ENCODE measurements at places on chromosomes 5 and 9.

DNA sequence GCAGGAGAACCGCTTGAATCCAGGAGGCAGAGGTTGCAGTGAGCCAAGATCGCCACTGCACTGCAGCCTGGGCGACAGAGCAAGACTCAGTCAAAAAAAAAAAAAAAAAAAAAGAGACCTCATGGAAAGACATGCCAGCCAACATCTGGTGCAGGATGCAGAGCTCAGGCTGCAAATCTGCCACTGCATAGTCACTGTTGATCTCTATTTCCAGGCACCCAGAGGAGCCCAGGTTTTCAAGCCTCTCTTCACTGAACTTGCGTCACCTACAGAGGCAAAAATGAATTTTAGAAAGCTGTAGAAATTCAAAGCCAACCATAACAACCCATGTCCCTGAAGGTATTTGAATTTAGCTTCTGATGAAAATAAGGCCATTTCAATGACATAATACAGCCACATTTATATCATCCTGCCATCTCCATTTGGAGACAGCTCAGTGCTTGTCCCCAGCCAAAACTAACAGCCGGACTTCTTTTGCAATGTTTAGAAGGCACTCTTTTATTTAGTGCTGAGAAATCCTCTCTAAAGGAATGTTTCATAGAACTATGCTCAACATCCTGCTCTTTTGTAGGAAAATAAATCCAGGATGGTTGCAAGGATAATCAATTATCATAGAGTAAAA is 113.3 kb downstream of the SNX18 start:
- no peak for DNase-seq

DNA sequence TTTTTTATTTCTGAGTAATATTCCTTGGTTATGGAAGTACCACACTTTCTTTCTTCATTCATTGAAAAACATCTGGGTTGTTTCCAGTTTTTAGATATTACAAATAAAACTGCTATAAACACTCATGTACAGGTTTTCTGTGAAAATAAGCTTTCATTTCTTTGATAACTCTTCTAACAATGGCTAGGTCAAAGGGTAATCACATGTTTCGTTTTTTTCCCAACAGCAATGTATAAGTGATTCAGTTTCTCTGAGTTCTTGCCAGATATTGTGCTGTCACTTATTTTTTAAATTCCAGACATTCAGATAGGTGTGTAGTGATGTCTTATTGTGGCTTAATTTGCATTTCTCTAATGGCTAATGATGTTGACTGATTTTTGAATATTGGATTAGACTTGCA is 16.7 kb upstream of the TNPO1 start:
- no peak for DNase-seq

DNA sequence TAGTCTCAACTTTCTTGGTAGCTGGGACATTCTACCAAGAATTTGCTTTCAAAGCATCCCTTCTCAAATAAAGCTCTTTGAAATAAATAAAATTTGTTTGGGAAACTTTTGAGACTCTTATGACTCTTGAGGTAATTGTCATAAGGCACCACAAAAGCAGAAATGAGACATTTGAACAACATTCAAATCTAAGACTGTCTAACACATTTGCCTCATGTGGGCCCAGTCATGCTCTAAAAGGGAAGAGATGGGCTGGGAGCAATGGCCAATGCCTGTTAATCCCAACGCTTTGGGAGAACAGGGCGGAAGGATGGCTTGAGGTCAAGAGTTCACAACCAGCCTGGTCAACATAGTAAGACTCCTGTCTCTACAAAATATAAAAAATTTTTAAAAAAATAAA is 26.4 kb downstream of the SLC31A2 start:
- DNase-seq = no peak

DNA sequence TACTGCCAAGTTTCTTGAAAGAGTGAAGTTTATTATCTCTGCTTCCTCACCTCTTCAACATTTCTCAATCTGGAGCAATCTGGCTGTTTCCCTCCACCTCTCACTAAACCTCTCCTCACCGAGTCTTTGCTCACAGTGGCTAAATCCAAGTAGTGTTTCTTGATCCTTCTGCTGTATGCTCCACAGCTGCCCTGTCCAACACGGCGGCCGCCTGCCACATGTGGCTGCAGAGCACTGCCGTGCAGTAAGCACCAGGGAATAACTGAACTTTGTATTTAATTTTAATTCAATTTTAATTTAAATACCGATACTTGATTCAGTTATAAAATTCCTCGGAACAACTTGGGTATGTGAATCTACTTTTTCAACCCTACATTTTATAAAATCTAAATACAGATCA is 80.2 kb downstream of the FANCC start:
- DNase-seq = no peak

DNA sequence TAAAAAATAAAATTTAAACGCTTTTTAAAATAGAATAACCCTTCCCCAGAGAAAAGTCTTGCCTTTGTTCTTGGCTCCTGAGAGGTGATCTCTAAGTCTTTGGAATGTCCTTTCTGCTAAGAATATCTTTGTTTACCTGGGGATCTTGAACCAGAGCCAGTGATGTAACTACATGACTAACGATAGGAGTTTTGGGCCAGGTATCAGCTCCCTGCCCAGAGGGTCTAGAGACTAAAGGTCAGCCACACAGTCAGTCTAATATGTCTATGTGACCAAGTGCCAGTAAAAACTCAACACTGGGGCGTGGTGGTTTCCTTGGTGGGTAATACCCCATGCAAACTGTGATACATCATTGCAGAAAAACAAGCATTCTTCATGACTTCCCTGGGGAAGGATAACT is 1351.9 kb upstream of the C9orf72 start:
- no peak for DNase-seq

DNA sequence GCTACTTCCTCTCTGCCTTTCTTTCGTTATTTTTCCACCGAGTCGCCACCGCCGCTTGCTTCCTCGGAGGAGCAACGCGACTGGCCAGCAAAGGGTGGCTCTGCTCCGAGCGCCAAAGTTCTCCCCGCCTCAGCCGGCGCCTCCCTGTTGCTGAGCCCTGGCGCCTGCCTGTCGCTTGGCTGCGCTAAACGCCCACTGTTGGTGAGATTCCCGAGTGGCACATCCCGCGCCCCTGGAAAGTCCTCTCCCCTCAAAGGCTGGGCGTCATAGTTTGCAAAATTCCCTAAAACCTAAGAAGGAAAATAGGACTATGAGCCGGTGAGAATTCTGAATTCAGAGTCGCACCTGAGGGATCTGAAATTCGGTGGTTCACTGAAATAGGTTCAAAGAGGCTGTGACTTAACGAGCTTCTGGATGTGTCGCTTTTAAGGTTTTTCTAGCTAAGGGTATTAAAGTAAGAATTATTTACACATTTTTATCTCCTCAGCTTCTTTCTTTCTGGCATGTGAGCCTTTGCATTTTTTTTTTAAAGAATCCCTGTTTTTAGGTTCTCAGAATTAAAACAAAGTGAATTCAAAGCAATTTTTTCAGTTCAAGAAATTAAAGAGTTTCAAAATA is at the start of gene GRIN3A:
GRIN3A (minus strand) TSS at position 82 of the 618 bp plus-strand sequence. CDS start 668 bp downstream, outside the sequence.
- DNase-seq = peak; percentile 70

DNA sequence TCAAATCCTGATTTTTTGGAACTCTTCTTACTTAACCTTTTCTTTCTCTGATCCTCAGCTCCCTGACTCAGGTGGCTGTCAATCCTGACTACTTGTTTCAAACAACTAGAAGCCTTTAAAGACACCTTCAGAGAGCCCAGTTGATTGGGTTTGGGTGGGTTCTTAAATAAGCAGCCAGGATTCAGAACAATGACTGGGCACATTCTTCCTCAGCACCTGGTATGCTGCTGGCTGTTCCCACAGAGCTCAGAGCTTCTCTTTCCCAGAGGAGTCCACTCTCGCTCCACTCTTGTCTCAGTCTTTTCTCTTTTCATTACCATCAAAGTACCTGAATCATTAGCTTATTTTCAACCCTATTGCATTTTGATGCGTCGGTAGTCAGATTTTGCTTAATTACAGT is 22.5 kb downstream of the PCSK5 start:
- no peak for DNase-seq

DNA sequence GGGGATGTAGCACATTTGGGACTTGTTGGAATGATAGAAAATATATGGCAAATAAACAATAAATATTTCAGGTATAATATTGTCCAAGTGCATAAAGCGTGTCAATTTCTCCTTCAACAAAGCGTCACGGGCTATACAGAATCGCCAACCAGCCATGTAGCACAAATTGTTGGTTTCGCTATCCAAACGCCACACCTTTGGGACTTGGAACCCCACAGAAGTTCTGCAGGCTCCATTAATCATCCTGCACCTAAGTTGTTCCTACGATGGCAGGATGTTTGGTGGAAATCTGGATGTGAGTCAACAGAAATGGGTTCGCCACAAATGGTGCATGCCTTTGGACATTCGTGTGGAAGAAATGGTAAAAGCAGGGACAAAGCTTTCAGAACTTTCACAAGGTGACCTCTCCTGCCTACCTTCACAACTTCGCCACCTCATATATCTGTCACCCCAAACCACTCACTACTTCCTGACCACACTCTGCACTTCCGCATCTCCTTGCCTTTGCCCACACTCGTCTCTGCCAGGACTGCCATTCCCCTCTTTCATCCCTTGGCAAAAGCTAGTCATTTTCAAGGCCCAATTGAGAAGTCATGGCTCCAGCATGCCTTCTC is 95.7 kb downstream of the LHFPL2 start:
- no peak for DNase-seq

- DNase-seq = no peak
These were observed 406.0 kb upstream of the KLF4 start for GRCh38 chr9:107895501-107896001.

GRCh38 chr5:147863454-147864158 is 14.9 kb upstream of the SCGB3A2 start:
- DNase-seq = no peak

- DNase-seq = no peak
These were observed 23.8 kb upstream of the SLC46A2 start for GRCh38 chr9:112914524-112914923.

- DNase-seq = no peak
These were observed 111.2 kb upstream of the HAPLN1 start for GRCh38 chr5:83831834-83832233.

DNA sequence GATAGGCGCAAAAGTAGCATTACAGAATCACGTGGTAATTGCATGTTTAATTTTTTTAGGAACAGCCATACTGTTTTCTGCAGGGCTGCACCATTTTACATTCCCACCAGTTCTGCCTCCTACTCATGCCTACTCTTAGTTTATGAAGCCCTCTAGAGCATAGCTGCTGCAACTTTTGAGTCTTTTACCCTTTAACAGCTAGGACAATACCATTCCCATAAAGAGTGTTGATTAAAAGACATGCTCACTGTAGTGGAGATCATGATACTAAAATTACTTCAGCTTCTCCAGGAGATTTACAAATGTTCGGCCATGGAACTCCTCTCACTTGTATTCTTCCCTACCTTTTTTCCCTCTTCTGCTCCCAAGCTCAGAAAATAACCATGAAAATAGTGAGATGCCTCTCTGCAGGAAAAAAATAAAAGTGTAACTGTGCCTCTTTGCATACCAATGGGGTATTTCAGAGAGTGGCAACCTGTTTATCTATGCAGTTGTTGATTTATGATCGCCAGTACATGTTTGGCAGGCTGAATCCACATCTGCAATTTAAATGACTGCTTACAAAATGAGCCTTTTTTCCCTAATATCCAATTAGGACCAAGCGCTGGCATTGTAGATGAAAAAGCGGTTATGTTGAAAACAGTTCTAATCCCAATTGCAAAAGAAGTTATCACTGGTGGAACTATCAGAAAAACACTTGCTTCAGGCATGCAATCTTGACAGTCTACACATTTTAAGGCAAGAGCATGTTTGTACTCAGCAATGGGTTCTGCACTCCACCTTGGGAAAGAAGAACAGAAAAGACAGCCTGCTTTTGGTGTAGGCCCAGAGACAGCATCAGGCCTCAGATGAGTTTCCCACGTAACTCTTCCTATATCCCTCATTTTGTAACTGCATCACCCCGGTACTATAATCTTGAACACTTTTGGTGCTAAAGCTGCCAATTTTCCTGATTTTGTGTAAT is 131.1 kb downstream of the ADAMTSL1 start:
- no peak for DNase-seq

DNA sequence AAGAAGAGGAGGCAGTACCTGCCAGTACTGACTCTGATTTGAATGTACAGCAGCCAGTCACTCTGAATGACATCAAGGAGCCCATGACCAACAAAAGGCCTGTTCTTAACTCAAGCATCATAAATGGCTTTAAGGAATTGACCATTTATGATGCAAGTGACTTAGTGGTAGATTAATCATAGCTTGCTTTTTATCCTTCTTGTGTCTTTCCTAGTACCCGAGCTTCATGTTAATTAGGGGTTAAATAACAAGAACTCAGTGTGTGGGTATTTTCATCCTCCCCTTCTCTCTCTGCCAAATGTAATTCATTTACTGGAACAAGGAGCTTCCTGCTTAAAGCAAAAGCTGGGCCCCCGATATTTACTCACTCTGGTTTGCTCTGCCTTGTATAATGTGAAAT is 146.5 kb downstream of the UNC13B start:
- DNase-seq = no peak

DNA sequence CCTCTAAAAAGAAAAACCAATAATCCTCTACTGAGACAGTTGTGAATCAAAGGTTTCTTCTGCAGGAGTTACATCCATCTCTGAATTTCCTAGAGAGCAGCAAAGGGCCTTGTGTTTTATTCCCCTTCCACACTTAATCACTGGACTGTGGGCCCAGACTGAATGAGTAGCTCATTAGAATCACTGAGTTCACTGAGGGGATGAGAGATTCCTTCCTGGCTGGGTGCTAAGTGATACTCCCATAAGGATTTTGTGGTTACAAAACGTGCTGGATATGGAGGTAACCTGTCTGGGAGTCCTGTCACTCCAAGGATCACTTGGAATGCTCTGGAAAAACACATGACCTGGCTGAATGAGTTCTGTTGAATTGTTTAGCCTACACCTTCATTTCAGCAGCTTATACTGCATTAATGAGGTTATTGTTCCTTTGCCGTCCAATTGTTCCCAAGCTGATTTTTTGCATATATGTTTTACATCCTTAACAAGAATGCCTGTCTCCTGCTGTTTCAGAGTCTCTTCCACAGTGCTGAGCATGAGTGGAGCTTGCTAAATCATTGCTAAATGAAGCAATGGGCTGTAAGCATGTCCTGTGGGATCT is 82.9 kb downstream of the MEF2C start:
- DNase-seq = no peak

DNA sequence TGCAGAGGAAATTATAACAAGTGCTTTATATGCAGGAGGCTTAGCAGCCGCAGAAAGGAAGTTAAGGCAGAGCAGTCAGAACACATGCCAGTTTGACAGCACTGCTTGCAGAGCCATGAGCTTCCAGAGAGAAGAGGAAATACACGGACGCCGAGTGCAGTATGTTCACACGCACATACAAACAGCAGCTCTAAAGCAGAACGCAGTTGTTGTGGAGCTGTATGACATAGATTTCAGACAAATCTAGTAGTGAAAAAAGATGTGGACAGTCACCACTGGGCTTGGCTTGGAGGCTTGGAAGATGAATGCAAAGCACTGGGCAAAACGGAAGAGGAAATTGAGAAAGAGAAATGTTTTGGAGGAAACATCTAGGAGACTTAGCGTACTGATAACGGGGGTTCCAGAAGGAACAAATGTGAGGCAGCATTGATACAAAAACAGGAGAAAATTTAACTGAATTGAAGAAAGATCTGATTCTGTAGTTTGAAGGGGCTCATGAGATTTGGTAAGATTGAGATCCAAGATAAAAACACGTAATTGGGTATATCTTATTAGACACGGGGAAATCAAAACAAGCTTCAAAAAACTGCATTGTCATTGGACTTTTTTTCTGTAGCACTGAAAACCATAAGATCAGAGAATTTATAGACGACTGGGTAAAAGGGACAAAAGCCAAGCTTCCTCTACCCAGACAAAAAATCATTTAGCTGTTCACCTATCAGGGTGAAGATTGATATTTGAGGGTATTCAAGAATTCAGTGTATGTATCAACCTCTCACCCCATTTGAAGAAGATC is 19.6 kb upstream of the ROPN1L start:
- DNase-seq = no peak
